ENCODE measurements at places on chromosomes 12 and 14.

DNA sequence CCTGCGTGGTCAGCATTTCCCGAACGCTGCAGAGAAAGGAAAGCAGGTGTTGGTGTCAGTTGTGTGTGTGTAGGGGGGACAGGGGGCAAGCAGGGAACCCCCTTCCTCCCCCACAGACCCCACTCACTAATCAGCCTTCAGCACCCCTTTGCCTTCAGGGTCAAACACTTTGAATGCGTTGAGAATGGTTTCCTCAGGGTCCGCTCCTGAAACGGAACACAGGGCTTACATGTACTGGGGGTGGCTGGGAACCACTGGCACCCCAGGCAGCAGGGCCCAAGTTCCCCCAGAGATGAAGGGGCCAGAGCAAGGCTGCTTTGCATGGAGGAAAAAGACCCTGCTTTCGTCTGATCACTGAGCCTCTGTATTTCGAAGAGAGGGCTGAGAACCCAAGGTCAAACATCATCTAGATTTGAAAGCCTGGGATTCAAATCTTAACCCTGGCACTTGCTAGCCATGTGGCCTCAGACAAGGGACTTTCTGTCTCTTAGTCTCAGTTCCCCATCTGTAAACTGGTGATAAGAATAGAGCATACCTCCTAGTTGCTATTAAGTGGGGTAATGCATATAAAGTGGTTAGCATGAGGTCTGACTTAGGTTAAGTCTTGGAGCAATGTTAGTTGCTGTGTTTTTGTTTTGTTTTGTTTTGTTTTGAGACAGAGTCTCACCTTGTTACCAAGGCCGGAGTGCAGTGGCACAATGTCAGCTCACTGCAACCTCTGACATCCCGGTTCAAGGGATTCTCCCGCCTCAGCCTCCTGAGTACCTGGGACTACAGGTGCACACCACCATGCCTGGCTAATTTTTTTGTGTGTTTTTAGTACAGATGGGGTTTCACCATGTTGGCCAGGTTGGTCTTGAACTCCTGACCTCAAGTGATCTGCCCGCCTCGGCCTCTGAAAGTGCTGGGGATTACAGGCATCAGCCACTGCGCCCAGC, 7.0 kb downstream of the MYL2 start:
- DNase-seq = no peak

GRCh38 chr14:102696856-102697495, 80.3 kb upstream of the TRAF3 start:
- DNase-seq = no peak

DNA sequence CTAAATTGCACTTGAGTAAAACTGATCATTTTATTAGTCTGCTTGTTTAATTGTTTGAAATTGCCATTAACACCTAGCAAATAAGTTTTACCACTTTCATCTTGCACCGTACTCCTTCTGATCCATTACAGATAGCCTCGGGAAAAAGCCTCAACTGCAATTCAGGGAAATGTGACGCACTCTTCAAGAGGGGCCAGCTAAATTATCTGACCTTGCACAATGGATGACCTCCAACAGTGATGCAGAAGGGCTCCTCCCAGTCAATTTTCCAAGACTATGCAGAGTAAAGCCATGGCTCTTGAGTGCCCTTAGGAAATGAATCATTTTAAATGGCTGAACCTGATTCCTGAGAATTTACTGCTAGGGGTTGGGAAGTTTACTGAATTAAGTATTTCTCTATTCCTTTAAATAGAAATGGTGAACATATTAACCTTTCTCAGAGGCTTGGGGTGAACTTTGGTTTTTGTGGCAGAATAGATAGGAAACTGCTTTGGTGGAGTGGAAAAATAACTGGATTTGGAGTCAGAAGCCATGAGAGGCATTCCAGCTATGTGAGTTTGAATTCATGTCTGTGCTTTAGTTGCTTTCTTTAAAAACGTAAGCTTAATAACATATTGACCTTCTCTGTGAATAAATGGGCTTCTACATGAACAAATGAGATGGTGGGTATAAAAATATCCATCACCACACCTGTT, 64.8 kb upstream of the OVCH1 start:
- no peak for DNase-seq

DNA sequence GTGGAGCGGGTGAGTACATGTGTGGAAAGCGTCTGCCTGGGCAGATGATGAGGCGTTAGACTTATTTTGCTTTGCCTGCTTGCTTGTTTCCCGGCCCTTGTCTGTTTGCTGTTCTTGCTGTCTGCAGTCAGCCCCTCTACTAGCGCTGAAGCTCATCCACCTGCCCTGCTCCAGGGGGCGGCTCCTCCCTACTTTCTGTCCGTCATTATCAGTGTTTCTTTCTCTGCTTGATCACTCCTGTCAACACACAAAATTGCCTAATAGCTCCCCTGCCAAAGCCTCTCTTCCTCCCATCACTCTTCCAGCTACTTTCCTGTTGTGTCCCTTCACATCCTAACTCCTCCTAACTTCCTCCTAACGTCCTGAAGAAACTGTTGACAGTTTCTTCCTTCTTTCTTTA, 34.9 kb upstream of the GALNT8 start:
- DNase-seq = no peak

- no peak for DNase-seq
These were observed 121.9 kb downstream of the DNAI7 start for GRCh38 chr12:25072906-25073650.

DNA sequence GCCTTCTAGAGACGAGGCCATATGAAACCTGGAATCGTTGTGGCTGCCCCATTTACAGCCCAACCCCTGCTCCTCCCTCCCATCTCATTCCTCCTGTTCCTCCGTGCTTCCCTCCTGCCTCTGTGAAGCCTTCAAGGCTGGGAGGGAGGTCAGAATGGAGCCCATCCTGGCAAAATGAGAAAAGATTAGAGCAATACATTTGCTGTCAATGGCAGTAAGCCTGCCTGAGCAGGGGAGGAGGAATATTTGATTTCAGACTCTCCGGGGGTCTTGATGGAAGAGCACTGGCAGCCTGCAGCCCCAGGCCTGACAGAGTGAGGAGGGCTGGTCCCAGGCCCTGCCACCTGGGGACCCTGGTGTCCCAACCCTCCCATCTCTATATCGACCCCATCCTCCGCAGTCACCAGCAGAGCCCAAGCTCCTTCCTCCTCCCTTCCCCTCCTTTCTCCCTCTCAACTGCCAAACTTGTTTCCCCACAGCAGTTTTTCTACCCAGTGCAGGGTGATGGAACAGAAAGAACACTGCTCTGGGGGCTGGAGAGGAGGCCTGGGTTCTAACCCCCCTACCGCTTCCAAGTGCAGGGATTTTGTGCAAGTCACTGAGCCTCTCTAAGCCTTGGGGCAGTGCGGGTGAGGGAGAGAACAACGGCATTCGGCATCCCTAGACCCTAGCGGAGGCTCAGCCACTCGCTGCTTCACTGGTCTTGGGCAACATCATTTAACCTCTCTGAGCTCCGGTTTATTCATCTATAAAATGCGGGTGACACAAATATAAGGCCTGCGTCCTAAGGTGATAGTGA, 16.0 kb upstream of the RACGAP1 start:
- DNase-seq = no peak

DNA sequence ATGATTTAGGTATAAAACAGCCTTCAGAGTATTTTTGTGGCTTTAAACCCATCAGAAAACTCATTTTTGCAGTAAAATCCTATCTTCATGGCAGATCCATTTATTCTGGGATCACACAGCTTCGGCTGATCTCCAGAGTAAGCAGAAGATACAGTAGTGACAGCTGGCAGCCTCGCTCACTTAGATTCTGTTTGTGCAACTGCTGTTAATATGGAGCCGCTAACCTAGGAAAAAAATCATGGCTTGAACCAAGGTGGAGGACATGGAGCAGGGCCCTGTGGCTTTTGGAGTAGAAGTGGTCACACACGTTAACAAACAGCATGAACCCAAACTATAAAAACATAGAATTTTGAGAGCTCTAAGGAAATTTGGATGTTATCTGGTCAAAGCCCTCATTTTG, 137.2 kb upstream of the ARHGAP5 start:
- no peak for DNase-seq

Measured in osteocyte (in vitro differentiated cells).